ENCODE measurements at places on chromosomes 2 and 18. TPM values are rescaled to one million over a fixed set of nuclear protein-coding genes. Genes with fewer than 3 reads are reported as not detected.

Gene HRH4
- not detected for total RNA-seq

Gene KIF1A
- total RNA-seq = 0.07 TPM

Gene NEU2
- total RNA-seq = not detected

Gene COL4A3
- 0.04 TPM for total RNA-seq

Gene CMPK2
- total RNA-seq = 0.92 TPM

Gene SLC19A3
- 0.07 TPM for total RNA-seq

Gene MLPH
- total RNA-seq = not detected

Gene DRC1
- 0.18 TPM for total RNA-seq

DNA sequence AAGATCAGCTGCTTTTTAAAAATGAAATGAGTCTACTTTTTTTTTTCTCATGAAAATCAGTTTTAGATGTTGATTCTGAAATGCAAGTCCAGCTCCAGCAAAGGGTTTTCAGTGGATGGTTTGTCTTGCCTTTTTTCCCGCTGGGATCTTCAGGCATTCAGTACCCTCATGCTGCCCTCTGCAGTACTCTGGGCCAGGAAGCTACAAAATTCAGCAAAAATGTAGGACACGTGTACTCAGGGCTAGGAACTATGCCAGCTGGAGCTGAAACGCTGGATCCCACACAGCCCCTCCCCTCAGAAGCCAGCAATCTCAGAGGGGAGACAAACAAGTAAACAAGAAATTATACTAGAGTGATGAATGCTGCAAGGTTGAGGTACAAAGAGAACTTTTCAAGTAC is 97.3 kb downstream of the MMADHC start:
- no peak for DNase-seq

DNA sequence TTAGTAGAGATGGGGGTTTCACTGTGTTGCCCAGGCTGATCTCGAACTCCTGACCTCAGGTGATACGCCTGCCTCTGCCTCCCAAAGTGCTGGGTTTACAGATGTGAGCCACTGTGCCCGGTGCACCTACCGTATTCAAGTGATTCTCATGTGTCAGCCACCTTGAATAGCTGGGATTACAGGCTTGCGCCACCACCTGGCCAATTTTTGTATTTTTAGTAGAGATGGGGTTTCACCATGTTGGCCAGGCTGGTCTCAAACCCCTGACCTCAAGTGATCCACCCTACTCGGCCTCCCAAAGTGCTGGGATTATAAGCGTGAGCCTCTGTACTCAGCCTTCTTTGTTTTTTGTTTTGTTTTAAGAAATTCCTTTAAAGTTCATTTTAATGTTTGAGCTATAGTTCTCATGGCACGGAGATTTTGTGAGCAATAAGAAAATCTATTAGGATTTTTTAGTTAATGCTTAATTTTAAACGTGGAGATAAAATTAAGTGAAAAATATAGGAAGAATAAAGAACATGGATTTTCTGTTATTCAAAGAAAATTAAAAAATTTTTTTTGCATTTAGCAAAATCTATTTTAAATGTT is 242.6 kb downstream of the PHLPP1 start:
- DNase-seq = no peak

DNA sequence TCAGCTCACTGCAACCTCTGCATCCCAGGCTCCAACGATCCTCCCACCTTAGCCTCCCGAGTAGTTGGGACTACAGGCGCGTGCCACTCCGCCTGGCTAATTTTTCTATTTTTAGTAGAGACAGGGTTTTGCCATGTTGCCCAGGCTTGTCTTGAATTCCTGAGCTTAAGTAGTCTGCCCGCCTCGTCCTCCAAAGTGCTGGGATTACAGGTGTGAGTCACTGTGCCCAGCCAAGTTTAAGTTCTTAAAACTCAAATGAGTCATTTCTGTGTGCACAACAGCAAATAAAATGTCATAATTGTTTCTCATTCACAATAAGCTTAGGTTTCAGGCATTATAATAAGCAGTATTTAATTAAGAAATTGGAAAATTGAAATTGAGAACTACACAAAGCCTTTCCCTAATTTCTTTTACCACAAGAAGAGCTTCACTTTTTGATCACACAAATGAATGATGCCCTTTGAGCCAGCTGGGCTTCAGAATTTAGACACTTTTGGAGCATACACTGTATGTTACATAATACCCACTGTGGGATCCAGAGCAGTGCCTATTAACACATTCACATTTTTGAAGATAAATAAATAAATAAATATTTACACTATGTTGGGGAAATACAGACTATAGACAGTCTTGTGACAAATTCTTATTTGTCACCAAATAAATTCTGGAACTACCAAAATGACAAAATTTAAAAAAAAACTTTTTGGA is 8.6 kb upstream of the ME2 start:
- no peak for DNase-seq

DNA sequence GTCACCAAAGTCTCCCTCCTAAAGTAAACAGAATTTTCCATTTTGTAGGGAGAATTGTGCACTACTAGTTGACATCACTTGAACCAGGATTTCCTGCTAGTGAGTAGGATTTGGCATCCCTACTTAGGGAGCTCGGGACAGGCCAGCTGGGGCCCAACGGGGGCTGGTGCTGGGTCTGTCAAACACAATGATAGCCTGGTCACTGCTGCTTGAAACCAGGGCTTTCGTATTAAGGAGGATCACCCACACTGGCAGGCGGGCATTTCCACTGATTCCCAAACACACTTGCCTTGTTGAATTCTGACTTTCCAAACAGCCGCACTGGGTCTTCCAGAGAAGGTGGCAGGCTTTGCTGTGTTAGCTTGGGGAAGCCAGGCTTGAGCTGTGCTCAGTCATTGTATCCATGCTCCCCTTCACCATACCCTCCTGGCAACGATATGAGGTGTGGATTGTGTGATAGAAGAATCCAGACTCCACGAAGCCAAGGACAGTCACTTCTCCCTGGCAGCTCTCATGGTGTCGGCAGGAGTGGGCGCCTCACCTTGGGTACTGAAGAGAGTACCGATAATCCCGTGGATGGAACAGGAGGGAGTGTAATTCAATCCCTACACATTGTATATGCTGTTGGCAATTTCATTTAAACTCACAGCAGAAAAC is 7.5 kb downstream of the GDF7 start:
- DNase-seq = no peak

DNA sequence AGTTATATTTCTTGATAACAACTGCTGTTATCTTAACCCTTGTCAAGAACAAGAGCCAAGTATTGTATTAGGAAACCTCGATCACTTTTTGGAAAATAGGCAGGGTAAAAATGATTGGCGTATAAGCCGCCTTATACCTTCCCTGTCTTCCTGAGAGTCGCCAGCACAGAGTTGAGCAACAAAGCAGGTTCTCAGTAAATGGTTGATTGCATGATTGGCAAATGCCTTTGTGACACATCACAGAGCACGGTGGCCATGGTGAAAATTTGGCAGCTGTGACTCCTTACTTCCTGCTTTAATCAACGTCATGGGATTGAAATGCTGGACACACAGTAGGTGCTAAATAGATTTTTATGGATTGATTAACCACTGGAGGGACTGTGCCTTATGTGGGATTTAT is 3.9 kb upstream of the KLHL29 start:
- DNase-seq = peak; percentile 83

- no peak for DNase-seq
These were observed 84.8 kb upstream of the RASGRP3 start for GRCh38 chr2:33391529-33392255.

DNA sequence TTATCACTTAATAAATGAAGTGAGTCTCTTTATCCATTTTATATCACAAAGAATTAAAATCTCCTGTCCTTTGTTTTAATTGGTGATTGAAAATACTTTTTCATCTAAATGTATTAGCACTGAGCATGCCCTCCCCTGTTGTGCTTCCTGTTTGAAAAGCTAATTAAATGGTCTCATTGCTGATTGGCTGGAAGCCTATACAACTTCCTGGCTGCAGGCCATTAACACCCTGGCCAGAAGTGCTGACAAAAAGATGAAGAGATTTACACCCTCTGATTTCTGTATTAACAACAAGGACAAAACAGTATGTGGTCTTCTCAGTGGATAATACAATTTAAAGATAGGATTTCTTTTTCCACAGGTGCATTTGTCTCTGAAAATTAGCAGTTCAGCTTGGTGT is 548.0 kb downstream of the DCC start:
- DNase-seq = no peak

DNA sequence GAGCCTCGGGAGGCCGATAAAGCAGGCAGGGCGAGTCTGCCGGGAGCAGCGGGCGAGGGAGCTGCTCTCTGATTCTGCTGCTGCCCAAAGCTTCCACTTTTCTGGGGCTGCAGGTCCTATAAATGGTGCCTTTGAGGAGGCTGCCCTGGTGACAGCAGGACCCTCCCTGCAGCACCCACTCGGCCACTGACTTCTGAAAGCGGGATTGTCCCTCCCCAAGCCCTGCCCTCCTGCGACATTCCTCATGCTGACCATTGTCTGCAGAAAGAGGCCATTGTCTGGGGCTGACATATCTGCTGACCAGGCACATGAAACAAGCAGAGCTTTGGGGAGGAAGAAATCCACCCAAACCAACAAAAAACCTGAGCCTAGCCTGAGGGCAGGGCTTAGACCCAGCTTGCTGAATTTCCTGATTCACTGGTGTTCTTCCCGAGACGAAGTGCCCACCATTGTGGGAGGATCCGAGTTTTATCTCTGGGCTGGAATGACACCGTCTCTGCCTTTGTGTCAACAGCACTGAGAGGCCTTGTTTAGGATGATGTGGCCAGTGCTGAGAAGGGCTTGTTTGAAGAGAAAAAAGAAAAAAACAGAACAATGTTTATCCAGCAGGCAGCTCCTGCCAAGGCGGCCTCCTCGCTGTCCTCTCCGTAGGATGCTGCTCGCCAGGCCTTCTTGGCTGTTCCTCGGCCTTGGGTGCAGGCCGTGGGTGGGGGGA is 129.7 kb downstream of the MYCN start:
- no peak for DNase-seq

GRCh38 chr2:174493549-174494331 is 6.9 kb upstream of the GPR155 start:
- no peak for DNase-seq

DNA sequence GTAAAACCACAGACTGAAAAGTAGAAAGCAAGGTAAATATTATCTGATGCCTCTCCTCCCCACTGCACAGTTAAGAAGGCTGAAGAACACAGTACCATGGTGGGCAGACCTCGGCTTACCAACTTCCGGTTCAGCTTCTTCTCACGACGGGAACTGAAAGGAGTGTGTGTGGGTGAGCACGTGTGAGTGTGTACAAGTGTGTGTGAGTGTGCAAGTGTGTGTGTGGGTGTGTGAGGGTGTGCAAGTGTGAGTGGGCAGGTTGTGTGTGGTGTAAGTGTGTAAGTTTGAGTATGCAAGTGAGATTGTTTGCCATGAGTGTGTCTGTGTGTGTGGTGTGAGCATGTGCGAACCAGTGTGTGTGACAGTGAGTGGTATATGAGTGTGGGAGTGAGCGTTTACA is 103.5 kb downstream of the ADD2 start:
- no peak for DNase-seq

DNA sequence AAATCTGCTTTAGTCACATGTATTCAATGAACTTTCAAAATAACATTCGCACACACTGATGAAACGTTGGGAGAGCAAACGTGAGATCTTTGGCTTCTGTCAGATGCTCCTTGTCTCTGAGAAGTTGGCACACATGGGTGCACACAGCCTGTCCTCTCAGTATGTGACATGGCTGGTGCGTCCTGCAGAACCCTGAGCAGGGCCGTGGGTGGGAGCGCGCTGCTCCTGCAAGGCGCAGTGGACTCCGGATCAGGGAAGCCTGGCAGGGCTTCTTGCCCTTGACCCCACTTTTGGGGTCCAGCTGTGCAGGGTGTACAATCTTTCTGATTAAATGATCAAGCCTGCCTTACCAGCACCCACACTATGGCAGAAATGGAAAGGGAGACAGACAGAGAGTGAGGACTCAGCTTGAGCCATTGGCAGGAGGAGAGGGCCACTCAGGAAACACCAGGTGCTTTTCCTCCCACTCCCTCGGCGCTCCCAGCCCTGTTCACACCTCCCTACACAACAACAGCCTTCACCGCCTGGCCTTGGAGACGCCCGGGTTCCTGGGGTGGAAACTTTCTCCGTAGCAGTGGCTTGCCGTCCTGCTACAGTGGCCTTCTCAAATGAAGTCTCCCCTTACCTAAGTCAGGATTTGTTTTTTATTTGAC is 108.4 kb upstream of the SNTG2 start:
- DNase-seq = no peak

- no peak for DNase-seq
These were observed 28.9 kb downstream of the TFPI start for GRCh38 chr2:187525163-187525900.

DNA sequence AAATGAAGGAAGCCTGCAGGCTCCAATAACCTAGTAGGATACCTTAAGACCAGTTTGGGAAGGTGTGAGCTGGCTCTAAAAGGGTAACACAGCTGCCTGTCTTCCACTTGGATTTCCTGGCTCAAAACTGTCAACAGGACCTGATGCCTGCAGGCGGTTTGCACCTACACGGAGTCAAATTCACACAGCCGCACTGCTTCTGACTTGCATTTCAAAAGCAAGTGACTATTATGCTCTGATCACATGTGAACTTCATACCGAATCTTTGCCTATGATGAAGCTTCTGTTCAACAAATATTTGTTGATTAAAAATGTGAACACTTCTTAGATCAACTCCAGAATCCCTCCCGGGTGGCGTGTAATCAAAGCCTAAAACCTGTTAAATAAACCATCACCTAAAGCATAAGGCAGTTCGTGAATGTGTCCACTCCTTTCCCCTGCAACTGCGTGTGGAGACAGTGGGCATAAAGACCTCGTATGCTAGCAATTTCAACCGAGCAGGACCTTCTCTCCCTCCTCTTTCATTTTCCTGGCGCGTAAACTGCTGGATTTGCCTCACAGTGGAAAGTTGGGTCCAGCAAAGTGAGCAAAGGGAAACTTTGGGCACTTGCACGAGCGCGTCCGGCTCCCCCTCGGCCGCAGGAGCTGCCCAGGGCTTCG is 784 bp downstream of the CRACDL start:
- DNase-seq = no peak

- no peak for DNase-seq
These were observed 317.6 kb upstream of the SMIM21 start for GRCh38 chr18:75745147-75745546.

DNA sequence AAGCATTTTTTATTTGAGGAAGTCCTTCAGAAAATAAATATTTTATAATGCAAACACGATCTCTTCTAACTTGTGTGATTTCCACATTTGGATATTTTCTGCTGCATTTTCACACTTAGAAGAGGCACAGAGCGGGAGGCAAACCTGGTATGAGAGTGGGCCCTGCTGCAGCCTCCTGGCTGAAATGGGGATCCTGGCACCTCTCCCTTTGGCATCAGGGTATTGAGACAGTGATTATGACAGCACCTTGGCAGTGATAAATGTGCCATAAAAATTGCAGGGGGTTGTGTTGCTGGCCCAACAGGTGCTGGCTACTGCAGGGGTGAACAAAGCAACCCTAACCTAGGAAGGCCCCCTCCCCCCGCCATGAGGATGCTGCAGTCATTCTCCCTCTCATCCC is 128.6 kb downstream of the TSN start:
- DNase-seq = no peak
